ENCODE measurements at places on chromosomes 16 and 17. TPM values are rescaled to one million over a fixed set of nuclear protein-coding genes. Genes with fewer than 3 reads are reported as not detected.
A peak's percentile ranks its signal among the peaks of the same experiment; 100 is the strongest.

The KRTAP3-2 gene
- not detected for total RNA-seq

The SKAP1 gene
- total RNA-seq, result 0.41 TPM

The MYH13 gene
- 1.4 TPM for total RNA-seq

DNA sequence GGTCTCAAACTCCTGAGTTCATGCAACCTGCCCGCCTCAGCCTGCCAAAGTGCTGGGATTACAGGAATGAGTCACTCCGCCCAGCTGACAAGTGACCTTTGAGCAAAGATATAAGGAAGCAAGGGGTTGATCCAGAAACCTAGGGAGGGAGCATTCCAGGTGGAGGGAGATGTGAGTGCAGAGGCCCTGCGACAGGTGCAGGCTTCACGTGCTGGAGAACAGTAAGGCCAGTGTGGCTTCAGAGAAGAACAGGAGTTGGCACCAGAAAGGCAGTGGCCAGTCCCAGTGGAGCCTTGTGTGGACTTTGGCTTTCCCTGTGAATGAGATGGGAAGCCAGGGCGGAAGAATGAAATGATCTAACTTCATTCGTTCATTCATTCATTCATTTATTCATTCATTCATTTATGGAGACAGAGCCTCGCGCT lies 73.6 kb upstream of the HAS3 start:
- DNase-seq, result no peak

DNA sequence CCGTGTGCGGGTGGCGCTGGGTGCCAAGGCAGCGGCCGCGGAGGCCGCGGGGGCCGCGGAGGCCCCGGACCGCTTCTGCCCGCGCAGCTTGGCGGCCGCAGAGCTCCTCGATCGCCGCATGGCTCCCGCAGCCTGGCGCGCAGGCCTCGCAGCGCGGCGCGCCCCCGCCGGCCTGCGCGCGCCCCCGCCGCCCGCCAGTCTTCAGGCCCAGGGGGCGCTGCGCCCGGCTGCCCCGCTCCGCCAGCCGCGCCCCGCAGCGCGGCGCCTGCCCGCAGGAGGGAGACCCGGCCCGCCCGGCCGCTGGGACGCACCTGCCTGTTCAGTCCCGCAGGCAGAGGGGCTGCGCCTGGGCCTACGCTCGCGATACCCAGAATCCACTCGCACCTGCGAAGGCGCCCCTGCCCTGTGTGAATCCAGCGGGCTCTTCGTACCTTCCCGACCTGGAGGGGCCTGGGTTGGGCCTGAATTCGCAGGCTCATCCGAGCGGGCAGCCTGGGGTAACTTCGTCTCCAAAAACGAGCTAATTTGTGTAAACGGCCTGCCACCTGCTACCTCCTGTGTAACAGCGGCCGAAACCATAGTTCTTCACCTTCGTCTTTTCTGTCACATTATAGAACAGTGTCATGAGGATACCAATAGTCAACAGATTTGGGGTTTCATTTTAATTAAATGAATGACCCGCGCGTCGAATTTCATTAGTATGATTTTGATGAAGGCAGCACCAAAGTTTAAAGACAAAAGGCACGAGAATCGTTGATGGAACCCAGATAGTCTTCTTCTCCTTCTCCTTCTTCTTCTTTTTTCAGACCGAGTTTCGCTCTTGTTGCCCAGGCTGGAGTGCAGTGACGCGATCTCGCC lies at the start of gene CENPV:
TSS of gene CENPV (minus strand) at position 153 of the 858 bp plus-strand sequence. CDS start at position 120, 33 bp downstream.
- peak; percentile 72 for DNase-seq

DNA sequence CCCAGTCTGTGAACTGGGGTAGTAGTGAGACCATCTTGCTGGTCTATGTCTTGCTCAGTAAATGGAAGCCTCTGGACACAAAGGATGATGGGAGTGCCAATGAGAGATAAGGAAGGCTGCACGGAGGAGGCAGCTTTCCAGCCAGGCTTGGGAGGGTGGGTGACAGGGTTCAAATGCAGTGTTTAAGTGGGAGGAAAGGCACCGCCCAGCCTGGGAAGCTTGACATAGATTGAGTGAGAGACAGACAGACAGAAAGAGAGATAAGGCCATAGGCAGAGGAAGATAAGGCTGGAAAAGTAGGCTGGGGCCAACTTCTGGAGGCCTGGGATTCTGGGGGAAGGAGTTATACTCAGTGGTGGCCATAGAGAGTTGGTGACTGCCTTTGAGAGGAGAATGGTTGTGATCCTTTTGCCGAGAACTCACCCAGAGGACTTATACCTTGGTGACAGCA lies 7.2 kb upstream of the COL1A1 start:
- no peak for DNase-seq

DNA sequence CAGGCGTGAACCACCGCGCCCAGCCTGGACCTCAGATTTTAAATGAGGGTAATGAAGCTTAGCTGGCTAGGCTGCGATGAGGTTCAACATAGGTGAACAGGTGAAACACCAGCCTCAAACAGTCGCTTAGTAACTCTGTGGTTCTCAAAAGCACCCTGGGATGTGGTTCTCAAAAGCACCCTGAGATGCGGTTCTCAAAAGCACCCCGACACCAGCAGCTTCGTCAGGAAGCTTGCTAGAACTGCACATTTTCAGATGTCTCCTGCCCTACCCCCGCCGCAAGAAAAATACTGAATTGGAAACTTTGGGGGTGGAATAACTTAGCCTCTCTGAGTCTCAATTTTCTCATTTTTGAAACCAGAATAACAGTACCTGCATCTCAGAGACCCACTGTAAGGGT lies 86.7 kb upstream of the XYLT1 start:
- DNase-seq, result no peak

DNA sequence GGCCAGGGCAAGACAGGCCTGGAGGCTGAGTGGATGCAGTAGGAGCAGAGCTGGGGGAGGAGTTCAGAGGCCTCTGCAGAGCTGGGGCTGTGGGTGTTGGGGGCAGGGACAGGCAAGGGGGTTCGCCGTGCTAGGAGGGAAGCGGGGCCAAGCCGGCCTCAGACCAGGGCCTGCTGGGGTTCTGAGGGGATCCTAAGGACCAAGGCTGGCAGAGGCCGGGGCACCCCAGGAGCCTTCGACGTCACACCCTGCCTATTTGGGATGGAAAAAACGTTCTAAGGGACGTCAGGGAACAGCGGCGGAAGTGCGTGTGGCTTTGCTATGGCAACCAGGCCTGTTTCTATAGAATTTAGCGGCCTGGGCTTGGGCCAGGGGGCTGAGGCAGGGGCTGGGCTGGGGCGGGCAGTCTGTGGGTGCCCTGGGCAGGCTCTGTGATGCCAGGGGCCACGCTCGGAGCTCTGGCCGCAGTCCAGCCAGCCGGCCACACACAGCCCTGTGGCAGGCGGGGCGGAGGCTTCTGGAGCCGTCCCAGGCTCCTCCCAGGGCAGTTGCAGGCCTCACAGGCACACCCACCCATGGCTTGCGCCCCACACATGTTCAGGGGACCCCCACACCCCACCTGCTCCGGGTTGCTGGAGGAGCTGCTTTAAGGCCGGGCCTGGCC lies 3.7 kb downstream of the TRAF7 start:
- peak; percentile 84 for DNase-seq
